ENCODE measurements at places on chromosomes 16 and 17. TPM values are rescaled to one million over a fixed set of nuclear protein-coding genes. Genes with fewer than 3 reads are reported as not detected.
A peak's percentile ranks its signal among the peaks of the same experiment; 100 is the strongest.

- peaks cover 53% of the 10 kb centered on the region for H3K36me3 ChIP-seq
- no peaks in the 10 kb centered on the region for H3K27me3 ChIP-seq
- H3K4me3 ChIP-seq, result no peak overlapping the region
- DNase-seq, result no peak
These were observed 33.9 kb downstream of the ANKFY1 start for GRCh38 chr17:4229627-4230541.

The IGSF6 gene
- total RNA-seq, result 103 TPM

The CPHXL2 gene
- total RNA-seq, result not detected

The FBXL20 gene
- total RNA-seq, result 25.4 TPM

The KRTAP9-8 gene
- total RNA-seq, result not detected

DNA sequence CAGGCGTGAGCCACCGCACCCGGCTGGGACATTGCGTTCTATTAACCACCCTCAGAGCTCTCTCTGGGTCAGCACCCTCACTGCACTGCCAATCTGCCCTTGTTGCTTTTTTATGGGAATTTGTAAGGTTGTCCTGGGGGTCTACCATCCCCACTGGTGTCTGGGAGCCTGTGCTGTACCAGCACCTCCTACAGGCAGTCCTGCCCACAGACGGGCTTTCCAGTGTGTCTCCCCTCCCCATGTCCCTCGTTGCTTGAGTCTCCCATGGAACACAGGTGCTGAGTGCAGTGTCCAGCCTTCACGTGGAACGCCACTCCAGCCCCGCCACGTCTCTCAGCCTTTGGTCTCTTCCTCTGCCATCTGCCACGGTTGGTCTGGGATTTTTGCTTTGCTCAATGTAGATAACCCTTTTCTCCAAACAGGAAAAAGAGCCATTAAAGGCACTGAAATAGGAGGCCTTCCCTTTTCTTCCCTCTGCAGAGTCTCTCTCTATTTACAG, 68.0 kb upstream of the CBX4 start:
- DNase-seq, result peak; percentile 36
- no peaks in the 10 kb centered on the region for H3K27me3 ChIP-seq
- no peaks in the 10 kb centered on the region for H3K4me1 ChIP-seq
- H3K36me3 ChIP-seq, result no peaks in the 10 kb centered on the region
- no peak overlapping the region for H3K27ac ChIP-seq

DNA sequence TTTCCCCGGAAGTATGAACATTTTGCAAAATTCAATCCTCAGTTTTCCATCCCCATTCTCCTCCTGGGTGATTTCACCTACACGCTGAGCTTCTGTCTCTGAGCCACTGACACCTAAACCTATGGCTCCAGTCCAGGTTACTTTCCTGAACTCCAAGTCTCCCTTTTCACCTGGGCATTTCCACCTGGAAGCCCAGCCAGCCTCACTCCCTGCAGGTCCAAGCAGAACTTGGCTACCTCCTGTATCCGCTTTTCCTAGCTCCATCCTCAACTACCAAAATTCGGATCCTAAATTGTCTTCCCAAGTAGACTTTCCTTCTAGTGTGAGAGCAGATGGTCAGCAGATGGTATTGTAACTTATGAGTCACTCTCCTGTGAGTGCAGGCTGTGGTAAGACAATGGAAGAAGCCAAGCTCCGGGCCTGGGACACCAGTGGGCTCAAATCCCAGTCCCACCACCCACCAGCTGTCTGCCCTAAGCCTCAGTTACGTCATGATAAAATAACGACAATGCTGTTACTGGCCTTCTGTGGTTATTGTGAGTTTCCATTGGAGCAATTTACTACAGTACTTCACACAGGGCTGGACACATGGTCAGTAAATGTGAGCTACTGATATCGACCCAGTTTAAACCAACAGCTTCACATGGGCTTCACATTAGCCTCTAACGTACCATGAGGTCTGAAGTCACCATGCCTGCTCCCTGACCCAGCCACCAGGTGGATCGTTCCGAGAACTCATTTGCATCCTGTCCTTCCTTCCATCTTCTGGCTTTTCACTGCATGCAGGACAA, 33.3 kb downstream of the PECAM1 start:
- H3K27me3 ChIP-seq, result no peaks in the 10 kb centered on the region
- no peak overlapping the region for H3K4me3 ChIP-seq
- peak overlapping the region; percentile 49 for H3K27ac ChIP-seq
- peaks cover 82% of the 10 kb centered on the region for H3K36me3 ChIP-seq
- no peak for DNase-seq

DNA sequence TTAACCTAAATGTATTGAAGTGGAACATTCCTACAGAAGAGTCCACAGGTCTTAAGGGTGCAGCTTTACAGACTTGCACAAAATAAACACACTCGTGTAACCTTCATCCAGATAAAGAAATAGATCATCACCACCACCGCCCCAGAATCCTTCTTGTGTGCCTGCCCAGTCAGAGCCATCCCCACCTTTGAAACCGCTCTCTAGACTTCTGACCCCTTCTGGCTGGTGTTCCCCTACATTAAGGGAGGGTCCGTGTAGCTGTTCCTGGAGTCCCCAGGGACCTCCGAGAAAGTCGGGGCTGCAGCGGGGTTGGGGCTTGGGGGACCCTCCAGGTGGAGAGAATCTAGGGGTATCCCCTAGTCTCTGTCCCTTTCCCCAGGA, 9.4 kb downstream of the TBX4 start:
- H3K4me1 ChIP-seq, result peaks cover 25% of the 10 kb centered on the region
- H3K36me3 ChIP-seq, result no peaks in the 10 kb centered on the region
- H3K27me3 ChIP-seq, result peaks cover 62% of the 10 kb centered on the region
- peak overlapping the region; percentile 71 for H3K27ac ChIP-seq
- H3K4me3 ChIP-seq, result peak overlapping the region; percentile 31

GRCh38 chr16:87580855-87581261, 21.4 kb upstream of the JPH3 start:
- DNase-seq, result no peak
- H3K4me1 ChIP-seq, result peaks cover 7% of the 10 kb centered on the region
- H3K27me3 ChIP-seq, result peaks cover 38% of the 10 kb centered on the region
- H3K4me3 ChIP-seq, result no peak overlapping the region
- no peaks in the 10 kb centered on the region for H3K36me3 ChIP-seq
- H3K27ac ChIP-seq, result no peak overlapping the region

The HMOX2 gene
- total RNA-seq, result 53.8 TPM

All from lower lobe of right lung (tissue), 2 donors.